ENCODE measurements at places on chromosomes 6 and 20.
A peak's percentile ranks its signal among the peaks of the same experiment; 100 is the strongest.

DNA sequence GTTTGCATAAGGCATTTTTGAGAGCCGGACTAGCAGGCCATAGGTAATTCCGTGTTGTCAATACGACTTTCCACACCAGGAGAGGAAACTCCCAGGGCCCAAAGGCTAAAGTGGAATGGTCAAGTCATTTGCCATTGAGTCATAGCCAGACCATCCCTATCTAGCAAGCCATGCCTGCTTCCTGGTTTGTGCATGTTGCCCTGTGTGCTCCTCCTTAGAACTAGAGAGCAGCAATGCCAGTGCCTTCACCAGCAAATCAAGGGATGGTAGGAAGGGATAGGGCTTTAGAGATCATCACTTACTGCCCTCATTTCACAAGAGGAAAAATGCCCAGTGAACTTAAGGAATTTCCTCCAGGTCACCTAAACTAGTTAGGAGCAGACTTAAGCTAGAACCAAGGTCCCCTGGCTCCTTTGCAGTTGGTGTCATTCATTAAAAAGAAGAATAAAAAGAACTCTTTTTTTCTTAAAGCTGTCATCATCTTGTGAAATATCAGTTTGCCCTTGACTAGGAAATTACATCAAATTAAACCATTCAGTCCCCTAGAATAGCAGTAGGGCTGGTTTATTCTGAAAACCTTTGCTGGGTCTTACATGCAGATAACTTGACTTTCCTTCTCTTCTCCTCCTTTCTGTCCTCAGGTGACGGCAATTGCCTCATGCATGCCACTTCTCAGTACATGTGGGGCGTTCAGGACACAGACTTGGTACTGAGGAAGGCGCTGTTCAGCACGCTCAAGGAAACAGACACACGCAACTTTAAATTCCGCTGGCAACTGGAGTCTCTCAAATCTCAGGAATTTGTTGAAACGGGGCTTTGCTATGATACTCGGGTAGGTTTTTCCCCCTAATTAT lies 7.4 kb downstream of the TNFAIP3 start:
- H3K4me3 ChIP-seq = peak overlapping the region; percentile 98
- H3K27ac ChIP-seq = peak overlapping the region; percentile 99
- DNase-seq = no peak
- H3K4me1 ChIP-seq = peaks cover 73% of the 10 kb centered on the region
- H3K36me3 ChIP-seq = peaks cover 91% of the 10 kb centered on the region
- no peaks in the 10 kb centered on the region for H3K27me3 ChIP-seq

GRCh38 chr20:4227085-4227821 lies 211.9 kb upstream of the RNF24 start:
- no peak for DNase-seq
- H3K36me3 ChIP-seq = no peaks in the 10 kb centered on the region
- H3K4me3 ChIP-seq = no peak overlapping the region
- peaks cover 5% of the 10 kb centered on the region for H3K4me1 ChIP-seq
- no peak overlapping the region for H3K27ac ChIP-seq

DNA sequence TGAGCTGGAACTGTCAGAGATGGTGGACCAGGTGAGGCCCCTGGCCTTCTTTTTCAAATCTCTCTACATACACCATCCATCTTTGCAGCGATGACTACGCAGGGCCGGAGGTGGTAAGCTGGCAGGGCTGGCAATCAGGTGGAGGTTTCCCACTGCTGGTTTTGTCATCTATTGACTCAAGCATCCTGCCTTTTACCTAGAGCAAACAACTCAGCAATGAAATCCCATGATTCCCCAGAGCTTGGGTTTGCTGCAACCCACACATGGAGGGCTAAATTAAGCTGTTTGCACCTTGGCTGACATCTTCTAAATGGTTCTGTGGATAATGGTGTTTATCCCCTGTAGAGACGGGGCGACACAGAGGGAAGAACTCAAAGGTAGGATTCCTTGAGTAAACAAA lies 170.2 kb downstream of the SCP2D1 start:
- H3K36me3 ChIP-seq = no peaks in the 10 kb centered on the region
- H3K4me3 ChIP-seq = no peak overlapping the region
- H3K27me3 ChIP-seq = no peaks in the 10 kb centered on the region
- no peak for DNase-seq
- no peaks in the 10 kb centered on the region for H3K4me1 ChIP-seq

GRCh38 chr6:41937861-41938574 lies 3.6 kb downstream of the CCND3 start:
- no peaks in the 10 kb centered on the region for H3K27me3 ChIP-seq
- peak overlapping the region; percentile 99 for H3K4me3 ChIP-seq
- peak overlapping the region; percentile 53 for H3K27ac ChIP-seq
- peaks cover 49% of the 10 kb centered on the region for H3K36me3 ChIP-seq
- no peak for DNase-seq
- H3K4me1 ChIP-seq = peaks cover 69% of the 10 kb centered on the region

GRCh38 chr6:13908955-13909381 lies 15.8 kb upstream of the RNF182 start:
- peak; percentile 10 for DNase-seq
- H3K4me1 ChIP-seq = no peaks in the 10 kb centered on the region
- no peaks in the 10 kb centered on the region for H3K36me3 ChIP-seq
- H3K4me3 ChIP-seq = no peak overlapping the region

DNA sequence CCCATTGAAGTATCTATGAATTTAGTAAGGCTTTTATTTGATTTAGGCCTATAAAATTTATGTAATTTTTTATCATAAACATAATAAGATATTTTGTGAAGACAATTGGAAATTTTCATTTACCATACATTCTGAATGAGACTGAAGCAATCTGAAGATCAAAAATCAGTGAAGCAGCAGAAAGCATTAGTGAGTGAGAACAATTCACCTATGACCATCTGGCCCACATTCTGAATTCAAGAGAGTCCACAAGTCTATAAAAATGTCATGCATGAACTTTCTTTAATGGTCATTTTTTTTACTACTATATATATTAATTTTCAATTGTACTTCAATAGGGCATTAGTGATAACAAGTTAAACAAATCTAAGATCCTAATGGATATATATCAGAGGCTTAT lies 1026.6 kb upstream of the MAP3K7 start:
- no peaks in the 10 kb centered on the region for H3K36me3 ChIP-seq
- no peak for DNase-seq
- no peak overlapping the region for H3K4me3 ChIP-seq
- no peak overlapping the region for H3K27ac ChIP-seq
- no peaks in the 10 kb centered on the region for H3K4me1 ChIP-seq
- no peaks in the 10 kb centered on the region for H3K27me3 ChIP-seq

- H3K27me3 ChIP-seq = peaks cover 2% of the 10 kb centered on the region
- no peak overlapping the region for H3K27ac ChIP-seq
- no peaks in the 10 kb centered on the region for H3K4me1 ChIP-seq
- no peaks in the 10 kb centered on the region for H3K36me3 ChIP-seq
- no peak for DNase-seq
- no peak overlapping the region for H3K4me3 ChIP-seq
Observed at GRCh38 chr6:121885399-121886152, 450.1 kb downstream of the GJA1 start.

DNA sequence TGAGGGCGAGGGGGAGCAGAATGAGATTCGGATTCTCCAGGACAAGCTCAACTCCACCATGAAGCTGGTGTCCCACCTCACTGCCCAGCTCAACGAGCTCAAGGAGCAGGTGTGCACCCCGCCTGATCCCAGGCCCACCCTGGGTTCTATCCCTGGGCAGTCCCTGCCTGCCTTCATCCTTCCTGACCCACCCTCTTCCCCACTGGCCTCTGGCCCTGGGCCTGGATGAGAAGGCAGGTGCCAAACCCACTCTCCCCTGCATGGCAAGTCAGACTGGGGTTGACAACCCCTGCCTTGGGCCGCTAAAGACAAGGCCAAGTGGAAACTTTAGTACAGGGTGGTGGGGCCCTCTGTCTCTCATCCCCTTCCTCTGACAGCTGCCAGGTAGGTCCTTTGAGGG lies 16.5 kb downstream of the UQCC2 start:
- H3K4me1 ChIP-seq = peaks cover 64% of the 10 kb centered on the region
- DNase-seq = no peak
- peak overlapping the region; percentile 91 for H3K27ac ChIP-seq
- peaks cover 42% of the 10 kb centered on the region for H3K36me3 ChIP-seq

GRCh38 chr6:69907981-69908498 lies 41.7 kb downstream of the COL19A1 start:
- H3K27ac ChIP-seq = no peak overlapping the region
- no peak for DNase-seq
- no peaks in the 10 kb centered on the region for H3K4me1 ChIP-seq
- H3K36me3 ChIP-seq = no peaks in the 10 kb centered on the region

DNA sequence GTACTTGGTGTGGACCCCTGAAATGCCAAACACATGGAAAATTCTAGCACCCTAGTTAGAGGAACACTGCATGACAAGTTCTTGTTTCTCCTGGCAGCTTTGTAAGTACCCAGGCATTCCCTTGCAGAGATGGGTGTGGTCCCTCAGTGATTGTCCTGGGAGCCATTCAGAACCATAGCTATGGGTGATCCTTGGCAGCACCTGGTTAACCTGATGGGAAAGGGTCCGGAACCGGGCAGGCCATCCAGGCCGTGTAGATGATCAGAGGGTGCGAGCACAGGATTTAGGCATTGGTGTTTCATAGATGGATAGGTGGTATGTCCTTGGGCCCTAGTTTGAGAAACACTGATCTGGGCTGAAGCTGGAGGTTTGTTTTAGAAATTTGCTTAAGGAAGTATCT lies 95.8 kb downstream of the RPP40 start:
- no peak for DNase-seq
- H3K27ac ChIP-seq = peak overlapping the region; percentile 73
- H3K27me3 ChIP-seq = no peaks in the 10 kb centered on the region
- no peak overlapping the region for H3K4me3 ChIP-seq

GRCh38 chr6:126983779-126984178 lies 134.7 kb upstream of the RSPO3 start:
- no peak overlapping the region for H3K27ac ChIP-seq
- no peaks in the 10 kb centered on the region for H3K27me3 ChIP-seq
- H3K36me3 ChIP-seq = no peaks in the 10 kb centered on the region
- DNase-seq = no peak
- no peak overlapping the region for H3K4me3 ChIP-seq

DNA sequence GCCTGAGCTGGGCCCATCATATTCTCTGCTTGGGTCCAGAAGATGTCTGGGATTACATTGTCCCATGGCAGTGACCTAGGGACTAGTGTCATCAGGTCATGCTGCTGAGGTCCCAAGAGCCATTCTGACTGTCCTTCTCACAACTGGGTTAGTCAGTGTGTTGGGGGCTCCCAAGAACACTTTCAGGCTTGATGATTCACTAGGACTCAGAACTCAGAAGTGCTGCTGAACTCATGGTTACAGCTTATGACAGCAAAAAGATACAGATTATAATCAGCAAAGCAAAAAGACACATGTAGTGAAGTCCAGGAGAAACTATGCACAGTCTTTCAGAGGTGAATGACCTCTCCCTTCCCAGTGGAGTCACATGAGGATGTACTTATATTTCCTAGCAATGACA lies 107.8 kb downstream of the SYNE1 start:
- no peaks in the 10 kb centered on the region for H3K36me3 ChIP-seq
- H3K27me3 ChIP-seq = no peaks in the 10 kb centered on the region
- no peak overlapping the region for H3K4me3 ChIP-seq
- no peaks in the 10 kb centered on the region for H3K4me1 ChIP-seq

DNA sequence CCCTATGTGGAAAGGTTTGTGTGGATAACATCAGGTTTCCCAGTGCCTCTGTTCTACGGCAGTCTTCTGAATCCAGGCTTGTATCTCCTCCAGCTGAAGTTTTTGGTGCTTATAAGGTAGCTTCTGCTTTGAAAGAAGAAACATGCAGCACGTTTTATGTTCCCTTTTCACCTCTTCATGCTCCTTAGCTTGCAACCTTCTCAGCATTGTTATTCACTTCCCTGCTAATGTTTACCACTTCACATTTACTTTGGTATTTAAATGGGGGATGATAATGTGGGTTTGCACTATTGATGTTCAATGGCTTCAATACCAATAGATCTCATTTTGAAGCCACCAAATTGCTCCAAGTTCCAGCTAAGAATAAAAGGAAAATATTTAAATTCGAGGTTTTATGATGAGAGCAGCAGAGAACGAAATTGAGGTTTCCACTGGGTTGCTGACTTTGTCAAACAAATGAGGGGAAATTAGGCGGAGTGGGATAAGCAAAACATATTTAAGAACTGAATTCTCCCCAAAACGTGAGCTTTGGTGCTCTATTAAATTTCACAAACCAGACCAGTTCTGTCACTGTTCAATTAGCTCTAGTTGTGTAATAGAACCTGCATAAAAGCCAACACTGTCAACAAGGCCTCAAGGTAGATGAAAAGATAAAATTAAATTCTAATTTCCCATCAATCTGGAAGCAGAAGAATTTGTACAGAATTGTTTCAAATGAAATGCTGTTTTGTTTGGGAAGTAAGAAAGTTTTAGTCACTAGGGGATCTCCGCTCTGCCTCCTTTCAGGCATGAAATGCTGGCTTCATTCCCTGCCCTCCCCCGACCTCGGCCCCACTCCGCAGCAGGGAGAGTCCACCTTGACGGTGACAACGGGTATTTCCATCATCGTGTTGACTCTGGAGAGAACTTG lies 1.4 kb downstream of the IL22RA2 start:
- no peak overlapping the region for H3K27ac ChIP-seq
- DNase-seq = no peak
- peaks cover 21% of the 10 kb centered on the region for H3K4me1 ChIP-seq
- H3K27me3 ChIP-seq = peaks cover 7% of the 10 kb centered on the region

- H3K4me3 ChIP-seq = no peak overlapping the region
- no peak overlapping the region for H3K27ac ChIP-seq
- peaks cover 2% of the 10 kb centered on the region for H3K27me3 ChIP-seq
- no peaks in the 10 kb centered on the region for H3K4me1 ChIP-seq
- no peak for DNase-seq
Observed at GRCh38 chr20:13681248-13682125, 42.8 kb upstream of the TASP1 start.

GRCh38 chr20:3935956-3936340 lies 46.8 kb downstream of the PANK2 start:
- no peak overlapping the region for H3K4me3 ChIP-seq
- H3K27me3 ChIP-seq = no peaks in the 10 kb centered on the region
- H3K36me3 ChIP-seq = peaks cover 44% of the 10 kb centered on the region
- H3K27ac ChIP-seq = no peak overlapping the region
- no peak for DNase-seq
- H3K4me1 ChIP-seq = peaks cover 14% of the 10 kb centered on the region

GRCh38 chr20:57998981-57999464 lies 229.4 kb downstream of the ANKRD60 start:
- H3K27me3 ChIP-seq = peaks cover 9% of the 10 kb centered on the region
- H3K4me1 ChIP-seq = no peaks in the 10 kb centered on the region
- DNase-seq = no peak
- H3K4me3 ChIP-seq = no peak overlapping the region
- no peak overlapping the region for H3K27ac ChIP-seq
- H3K36me3 ChIP-seq = no peaks in the 10 kb centered on the region

DNA sequence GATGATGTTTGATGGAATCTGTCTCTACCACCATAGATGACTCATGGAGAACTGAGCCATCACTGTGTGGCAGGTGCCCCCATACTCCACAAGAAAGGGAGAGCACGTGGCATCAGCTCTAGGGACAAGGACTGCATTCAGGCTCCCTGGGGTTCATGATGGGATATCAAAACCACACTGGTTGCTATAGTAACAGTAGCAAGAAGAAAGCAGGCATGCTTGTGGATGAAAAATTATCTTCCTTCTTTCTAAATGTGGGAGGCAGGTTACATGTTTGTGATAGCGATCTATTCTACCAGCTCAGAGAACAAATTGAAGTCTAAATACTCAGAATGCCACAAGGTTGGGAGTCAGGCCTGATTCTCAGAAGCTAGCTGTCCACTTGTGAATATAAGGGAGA lies 224.2 kb downstream of the ARHGAP18 start:
- no peak overlapping the region for H3K27ac ChIP-seq
- H3K36me3 ChIP-seq = peaks cover 7% of the 10 kb centered on the region
- DNase-seq = no peak
- H3K4me1 ChIP-seq = peaks cover 33% of the 10 kb centered on the region
- no peaks in the 10 kb centered on the region for H3K27me3 ChIP-seq
- no peak overlapping the region for H3K4me3 ChIP-seq
